ENCODE measurements at places on chromosomes 1 and 21.

GRCh38 chr1:39757501-39757900 is 13.6 kb downstream of the OXCT2 start:
- no peak for DNase-seq

DNA sequence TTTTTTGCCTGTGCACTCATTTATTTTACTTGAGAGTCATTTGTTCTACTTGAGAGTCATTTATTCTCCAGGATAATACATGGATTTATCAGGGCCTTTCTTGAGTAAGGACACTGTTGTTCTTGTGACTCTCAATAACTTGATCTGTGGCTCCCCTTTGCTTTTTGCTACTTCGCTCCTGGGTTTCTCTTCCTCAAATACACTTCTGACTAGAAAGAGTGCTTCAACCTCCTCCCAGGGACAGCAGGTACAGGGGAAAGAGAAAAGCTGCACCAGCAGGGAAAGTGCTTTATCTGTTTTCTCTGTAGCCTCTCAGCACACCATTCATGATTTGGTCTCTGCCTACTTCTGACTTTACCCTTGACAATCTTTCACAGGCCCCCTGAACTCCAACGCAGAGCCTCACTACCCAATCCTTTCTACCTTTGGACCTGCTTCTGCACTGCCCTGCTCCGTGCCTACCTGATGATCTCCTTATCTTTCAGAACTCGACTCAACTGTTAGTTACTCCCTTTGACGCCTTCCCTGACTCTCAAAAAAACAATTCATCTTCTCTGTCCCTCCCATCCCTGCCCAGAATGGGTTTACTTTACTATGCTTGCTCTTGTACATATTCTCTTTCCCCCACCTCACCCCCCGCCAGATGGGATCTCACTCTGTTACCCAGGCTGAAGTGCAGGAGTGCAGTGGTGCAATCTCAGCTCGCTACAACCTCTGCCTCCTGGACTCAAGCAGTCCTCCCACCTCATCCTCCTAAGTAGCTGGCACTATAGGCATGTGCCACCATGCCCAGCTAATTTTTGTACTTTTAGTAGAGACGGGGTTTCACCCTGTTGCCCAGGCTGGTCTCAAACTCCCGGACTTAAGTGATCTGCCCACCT is 15.6 kb upstream of the PIGM start:
- DNase-seq = no peak

DNA sequence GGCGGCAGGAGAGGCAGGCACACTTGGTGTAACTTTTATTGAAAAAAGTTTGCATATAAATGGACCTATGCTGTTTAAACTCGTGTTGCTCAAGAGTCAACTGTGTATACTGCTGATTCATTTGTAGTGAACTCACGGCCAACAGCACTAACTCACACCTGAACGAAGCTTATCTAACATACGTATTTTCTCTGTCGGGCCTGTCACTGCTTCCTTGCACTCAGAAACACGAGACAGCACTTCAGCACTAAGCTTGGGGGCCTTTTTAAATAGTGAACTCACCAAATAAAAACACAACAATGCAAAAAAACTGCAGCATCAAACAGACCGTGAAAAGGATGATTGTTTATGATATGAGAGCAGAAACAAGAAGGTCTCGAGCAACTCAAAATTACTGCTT is 58.9 kb upstream of the NEK2 start:
- DNase-seq = no peak

GRCh38 chr1:23452011-23452411 is 27.5 kb upstream of the TCEA3 start:
- DNase-seq = no peak

DNA sequence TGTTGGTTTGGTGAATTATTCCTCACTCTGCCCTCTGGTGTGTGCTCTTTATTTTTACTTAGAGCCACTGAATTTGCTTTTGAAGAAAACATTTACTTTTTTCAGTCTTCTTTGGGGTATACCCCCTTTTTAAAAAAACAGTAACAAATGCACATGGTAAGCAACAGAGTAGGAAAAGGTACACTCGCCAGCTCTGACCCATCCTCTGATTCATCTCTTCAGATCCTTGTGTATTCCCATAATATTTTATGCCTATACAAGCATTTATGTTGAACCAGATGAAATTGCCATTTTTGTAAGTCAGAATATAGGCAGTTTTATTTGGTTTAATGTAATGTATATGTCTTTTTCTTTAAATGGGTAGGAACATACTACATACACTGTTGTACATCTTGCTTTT is 28.3 kb downstream of the TTC3 start:
- DNase-seq = no peak

DNA sequence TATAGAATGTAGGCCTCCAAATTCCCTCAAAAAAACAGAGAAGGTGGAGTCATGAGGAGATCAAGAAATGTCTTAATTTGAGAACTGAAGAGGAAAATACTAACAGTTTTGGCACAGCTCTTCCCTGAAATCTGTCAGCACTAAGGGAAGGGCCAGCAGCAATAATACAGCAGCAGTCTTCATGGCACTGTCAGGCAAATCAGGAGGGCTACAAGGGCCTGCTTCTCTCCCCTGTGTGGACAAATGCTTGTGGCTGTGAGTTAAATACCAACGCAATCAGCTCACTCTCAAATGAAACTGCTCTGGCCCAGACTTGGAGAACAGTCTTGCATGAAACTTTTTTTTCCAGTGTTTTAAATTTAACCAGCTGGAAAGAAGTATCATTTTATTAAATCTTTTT is 20.5 kb upstream of the CNN3 start:
- no peak for DNase-seq

- DNase-seq = no peak
Measured at GRCh38 chr1:7050751-7051665, 265.8 kb downstream of the CAMTA1 start.

DNA sequence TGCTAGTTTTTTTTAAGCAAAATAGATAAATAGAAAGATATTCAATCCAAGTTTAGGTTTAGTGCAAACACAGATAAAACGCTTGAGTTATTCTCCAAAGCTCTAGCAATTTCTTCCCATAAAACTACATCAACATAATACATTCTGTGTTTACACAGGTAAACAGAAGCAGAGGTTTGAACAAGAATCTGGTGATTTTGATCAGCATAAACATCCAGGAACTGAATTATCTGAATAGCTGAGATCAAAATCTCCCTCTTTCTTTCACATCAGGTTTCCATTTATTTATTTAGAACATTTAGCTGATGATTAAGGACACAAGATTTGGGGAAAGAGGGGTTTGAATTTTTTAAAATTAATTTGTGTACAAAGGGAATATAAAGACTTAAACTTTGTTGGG is 1564.6 kb downstream of the MRPL39 start:
- DNase-seq = no peak

DNA sequence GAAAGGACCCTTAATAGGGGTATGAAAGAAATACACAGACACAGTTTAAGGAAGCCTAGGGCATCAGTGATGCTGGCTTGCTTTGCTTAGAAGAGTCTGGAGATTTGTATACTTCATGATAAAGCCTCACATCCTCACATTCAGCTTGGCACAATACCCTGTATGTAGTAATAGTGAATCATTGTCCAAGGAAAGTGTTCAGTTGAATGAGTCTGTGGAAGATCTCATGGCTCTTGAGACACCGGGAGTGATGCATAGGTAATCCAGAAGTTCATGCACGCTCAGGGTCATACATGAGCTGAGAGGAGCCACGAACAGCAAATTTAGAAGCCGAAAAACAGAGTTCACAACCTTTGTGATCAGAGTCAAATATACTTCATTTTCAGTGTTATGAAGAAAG is 537.2 kb upstream of the TMPRSS15 start:
- no peak for DNase-seq

All from type B pancreatic cell (in vitro differentiated cells).